NCI-H1436 (cell line): ENCODE measurements at places on chromosomes 7 and 10.
A peak's percentile ranks its signal among the peaks of the same experiment; 100 is the strongest.

DNA sequence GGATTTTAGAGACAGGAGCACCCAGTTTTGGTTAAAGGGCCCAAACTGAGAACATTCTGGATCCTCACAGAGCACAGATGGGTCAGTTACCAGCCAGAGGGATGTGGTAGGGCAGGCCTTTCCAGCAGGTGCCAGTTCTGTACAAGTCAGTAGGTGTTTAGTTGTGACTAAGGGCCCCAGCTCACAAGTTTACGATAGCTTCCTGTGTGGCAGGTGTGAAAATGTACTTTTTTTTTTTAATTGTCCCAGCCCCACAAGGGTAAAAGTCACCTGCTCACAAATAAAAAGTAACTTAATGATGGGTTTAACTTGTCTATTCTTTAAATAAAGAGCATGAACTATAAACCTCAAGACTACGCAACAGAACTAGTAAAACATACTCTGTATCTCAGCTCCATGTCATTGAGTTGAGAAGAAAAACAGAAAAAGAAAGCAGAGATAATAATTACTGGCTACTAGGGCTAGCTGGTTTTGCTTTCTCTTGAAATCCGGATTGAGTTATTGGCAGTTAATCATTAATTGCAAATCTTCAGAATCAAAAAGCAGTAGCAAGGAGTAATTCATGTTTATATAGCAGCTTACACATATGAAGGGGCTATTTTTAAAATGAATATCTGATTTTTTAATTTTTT is 15.4 kb downstream of the NFE2L3 start:
- no peak for DNase-seq

DNA sequence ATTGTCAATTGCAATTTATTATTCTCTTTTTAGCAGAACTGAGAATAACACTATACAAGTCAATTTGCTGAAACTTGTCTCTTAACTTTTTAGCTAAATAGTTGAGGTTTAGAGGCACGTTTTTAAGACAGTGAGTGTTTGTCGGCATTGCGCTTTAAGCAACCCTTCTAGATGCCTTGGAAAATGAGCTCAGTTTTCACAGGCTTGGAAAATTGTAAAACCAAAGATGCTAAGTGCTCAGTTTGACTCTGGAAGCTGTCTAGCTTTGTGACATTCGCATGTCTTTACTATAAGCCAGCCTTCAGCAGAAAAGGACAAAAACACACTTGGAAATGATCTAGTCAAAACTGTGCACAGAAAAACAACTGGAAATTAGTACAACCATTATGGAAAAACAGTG is 500.4 kb downstream of the NEBL start:
- no peak for DNase-seq

- DNase-seq, result peak; percentile 11
Measured at GRCh38 chr10:73908853-73909539, 1.9 kb upstream of the PLAU start.

- peak; percentile 61 for DNase-seq
Measured at GRCh38 chr10:112689327-112690072, 242.5 kb downstream of the VTI1A start.

- DNase-seq, result no peak
Measured at GRCh38 chr7:11601761-11602160, 230.2 kb downstream of the THSD7A start.

- DNase-seq, result no peak
Measured at GRCh38 chr10:97736403-97736901, 476 bp upstream of the ZFYVE27 start.

DNA sequence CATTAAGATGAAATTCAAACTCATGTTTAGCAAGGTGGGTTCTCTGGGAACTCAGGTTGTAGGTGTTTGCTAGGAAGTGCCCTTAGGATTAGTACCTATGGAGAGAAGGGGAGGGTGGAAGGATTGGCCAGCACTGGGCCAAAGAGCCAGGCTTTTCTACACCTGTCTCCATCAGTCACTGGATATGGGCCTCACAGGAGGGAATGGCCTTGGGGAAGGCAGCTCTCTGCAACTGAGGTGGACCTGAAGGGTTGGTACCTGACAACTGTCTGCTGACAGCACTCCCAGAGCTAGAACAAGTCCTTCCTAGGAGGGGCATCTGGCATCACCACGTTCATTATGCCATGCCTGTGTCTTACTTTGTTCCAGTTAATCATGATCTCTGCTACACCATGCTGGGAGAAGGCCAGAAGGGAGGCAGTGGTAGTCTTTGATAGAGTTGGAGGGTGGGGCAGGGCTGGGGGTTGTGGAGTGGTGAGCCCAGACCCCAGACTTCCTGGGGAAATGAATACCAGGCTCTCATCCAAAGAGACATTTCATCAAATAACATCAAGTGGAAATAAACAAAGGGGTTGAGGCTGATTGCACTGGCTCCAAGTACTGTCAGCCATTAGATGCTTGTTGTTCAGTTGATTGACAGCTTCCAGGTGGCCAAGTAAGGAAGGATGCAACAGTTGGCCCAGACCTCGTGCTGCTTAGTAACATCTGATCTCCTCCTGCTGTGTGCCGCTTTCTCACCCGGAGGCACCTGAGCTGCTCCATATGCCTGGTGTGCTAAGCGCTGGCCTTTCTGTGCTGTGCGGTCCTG is 70.6 kb upstream of the PIK3CG start:
- DNase-seq, result no peak

DNA sequence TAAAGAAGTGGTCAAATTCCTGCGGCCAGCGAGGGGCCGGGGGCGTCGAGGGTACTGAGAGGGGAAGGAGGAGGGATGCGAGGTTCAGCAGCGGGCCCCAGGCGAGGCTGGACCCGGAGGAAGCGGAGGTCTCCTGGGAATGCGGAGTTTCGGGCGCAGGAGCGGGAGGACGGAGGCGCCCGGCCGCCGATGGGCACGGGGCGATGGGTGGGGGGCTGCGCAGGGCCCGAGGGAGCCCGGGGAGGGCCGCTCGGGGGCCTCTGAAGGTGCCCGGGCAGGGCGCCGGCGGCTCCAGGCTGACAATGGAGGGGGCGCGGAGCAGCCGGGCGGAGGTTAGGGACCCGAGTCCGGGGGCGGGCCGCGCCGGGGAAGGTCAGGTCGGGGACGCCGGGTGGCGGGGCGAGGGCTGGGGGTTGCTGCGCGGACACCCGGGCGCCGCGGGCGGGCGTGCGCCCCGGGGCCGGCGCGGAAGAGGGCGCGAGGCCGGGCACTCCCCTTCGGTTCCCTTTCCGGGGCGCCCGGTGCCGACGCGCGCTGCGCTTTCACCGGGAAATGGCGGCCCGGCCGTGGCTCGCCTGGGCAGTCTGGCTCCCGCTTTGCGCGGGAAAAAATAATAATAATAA is 683 bp downstream of the MACROH2A2 start:
- DNase-seq, result peak; percentile 22

- no peak for DNase-seq
Measured at GRCh38 chr10:86363833-86364490, 2.6 kb downstream of the GRID1 start.

GRCh38 chr7:68936471-68937035 is 661.7 kb upstream of the AUTS2 start:
- no peak for DNase-seq

GRCh38 chr10:2541176-2541575 is 526.2 kb upstream of the PFKP start:
- no peak for DNase-seq

- DNase-seq, result no peak
Measured at GRCh38 chr7:74462707-74463100, 9.0 kb downstream of the GTF2IRD1 start.

GRCh38 chr7:143884969-143885559 is 16.9 kb downstream of the TCAF1 start:
- peak; percentile 85 for DNase-seq

DNA sequence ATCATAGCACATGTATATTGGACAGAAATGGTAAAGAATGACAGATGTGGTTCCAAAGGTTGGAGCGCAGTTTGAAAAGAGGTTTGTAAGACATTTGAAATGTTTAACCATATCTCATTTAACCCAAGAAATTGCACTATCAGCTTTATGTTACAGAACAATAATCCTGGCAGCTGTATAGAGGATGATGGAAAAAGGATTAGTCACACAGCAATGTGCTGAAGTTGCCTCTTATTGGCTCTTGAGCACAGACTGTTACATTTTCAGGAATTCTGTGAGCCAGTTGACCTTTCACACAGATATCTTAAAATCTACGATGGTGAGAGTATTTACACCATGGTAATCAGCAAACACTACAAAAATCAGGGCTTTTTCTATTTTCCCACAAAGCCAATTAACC is 3.9 kb downstream of the COG5 start:
- DNase-seq, result no peak

DNA sequence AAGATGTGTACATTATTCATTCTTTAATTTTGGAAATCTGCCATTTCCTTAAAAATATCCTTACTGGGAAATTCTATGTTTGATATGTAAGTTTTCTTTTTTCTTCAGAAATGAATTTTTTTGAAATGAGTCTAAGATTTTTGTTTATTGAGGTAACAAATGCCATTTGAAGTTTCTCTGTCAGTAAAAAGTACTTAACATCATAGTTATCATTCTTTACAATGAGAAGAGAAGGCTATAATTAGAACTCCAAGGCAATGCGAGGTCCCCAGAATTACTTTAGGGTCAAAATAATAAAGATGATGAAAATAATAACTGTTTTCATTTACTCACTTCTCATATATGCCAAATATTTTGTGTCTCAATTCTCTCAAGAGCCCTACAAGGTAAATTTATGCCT is 37.0 kb upstream of the RHOBTB1 start:
- DNase-seq, result no peak

GRCh38 chr7:30907527-30908267 is 4.0 kb upstream of the AQP1 start:
- DNase-seq, result no peak

GRCh38 chr7:5586279-5586962 is 162.8 kb upstream of the TNRC18 start:
- peak; percentile 76 for DNase-seq

DNA sequence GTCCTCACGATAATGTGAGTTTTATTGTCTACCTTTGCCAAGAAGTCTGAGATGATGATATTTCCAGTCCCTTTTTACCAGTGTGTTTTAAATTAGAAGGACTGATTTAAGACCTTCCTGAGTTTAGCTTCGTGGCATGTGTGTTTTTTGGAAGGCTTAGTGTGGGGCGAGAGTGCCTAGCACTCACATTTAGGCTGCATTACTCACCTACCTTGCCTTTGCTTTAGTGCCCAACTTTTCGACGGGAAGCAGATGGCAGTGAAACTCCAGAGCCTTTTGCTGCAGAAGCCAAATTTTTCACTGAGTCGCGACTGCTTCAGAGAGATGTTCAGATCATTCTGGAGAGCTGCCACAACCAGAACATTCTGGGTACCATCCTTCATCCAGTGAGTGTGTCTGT is 50.9 kb downstream of the SND1 start:
- DNase-seq, result no peak

DNA sequence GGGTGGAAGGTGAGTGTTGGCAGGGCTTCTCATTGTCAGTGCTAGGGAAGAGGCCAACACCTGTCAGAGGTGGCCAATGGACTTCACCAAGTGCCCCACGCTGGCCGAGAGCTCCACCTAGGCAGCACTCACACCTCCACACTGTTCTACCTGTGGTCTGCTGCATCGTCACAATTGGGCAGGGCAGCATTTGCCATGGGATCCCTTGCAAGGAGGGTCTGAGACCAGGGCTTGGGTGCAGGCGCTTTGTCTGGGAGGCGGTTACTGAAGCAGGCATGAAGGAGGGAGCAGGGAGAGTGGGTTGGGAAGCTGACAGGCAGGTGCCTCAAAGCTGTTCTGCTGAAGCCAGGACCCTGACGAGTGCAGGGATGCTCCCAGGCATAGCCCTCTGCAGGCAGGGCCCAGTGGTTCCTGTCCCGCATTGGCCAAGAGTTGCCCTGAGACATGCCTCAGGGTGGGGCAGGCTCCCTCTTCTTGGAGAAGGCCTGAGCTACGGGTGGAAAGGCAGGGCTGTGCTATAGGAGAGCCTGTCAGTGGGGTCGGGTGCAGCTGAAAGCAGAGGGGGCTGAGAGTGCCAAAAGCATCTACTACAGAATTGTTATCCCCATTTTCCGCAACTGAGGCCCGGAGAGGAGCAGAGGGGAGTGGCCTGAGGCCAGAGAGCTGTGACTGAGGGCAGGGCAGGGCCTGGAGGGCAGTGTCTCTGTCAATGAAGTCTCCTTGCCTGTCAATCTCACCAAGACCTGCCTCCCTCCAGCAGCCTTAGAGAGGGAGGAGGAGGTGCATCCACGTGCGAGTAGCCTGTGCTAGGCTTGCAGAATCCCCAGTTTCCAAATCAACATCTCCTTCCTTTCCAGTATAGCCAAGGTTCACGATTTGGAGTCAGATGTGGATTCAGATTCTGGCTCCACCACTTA is 4.0 kb downstream of the RBP3 start:
- DNase-seq, result no peak

- DNase-seq, result no peak
Measured at GRCh38 chr7:134009314-134010110, 117.6 kb upstream of the LRGUK start.

GRCh38 chr7:6162331-6162620 is 110.1 kb downstream of the CYTH3 start:
- DNase-seq, result no peak

DNA sequence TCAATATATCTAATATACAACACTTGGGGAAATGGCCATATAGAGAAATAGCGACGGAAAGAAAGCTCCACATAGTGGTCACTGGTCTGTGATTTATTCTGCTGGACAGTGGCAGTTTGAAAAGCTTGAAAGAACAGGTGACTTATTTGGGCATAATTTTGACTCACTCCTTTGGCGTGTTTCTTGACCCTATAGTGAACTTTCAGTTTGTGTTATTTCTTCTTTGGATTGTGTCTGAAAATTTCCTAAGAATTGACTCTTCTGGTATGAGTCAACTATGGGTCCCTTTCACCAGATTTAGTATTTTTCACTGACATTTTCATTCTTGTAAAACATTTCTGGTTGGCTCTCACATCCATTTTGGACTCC is 25.8 kb upstream of the IMMP2L start:
- DNase-seq, result no peak

DNA sequence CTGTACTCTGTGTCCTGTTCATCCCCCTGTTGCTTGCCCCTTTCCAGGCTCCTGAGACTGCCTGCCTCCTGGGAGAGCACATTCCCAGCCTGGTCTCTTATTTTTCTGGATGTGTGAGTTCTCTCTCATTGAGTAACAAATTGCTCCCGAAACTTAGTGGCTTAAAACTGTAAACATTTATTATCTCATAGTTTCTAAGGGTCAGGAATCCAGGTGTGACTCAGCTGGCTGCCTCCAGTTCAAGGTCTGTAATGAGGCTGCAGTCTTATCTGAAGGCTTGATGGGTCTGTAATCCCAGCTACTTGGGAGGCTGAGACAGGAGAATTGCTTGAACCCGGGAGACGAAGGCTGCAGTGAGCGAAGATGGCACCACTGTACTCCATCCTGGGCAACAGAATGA is 53.6 kb upstream of the PRR15 start:
- no peak for DNase-seq

DNA sequence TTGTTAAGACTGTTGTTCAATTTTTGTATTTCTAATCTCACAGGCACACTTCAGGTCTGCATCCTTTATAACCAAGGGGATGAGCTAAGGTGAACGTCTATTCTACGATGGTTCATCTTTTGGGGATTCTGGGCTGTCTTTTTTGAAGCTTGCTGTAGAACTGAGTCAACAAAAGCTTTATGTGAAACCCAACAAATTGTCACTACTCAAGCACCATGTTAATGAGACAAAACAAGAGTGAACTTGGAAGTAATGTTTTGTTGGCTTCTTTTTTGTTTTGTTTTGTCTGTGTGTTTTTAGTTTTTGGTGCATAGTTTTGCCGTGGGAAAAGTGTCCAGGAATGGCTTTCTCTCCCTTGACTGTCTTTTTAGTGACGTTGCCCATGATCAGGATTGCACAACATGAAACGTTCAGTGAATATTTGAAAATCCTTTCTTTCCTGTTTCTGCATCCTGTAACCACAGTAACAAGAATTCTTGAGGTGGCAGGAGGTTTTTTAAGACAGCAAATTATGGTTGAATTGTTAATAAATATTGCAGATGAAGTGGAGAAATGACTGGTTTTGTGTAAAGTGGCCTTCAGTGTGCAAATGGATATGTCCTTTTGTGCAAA is 65.6 kb downstream of the WIPF3 start:
- no peak for DNase-seq
